ENCODE measurements at places on chromosomes 6 and 20.

DNA sequence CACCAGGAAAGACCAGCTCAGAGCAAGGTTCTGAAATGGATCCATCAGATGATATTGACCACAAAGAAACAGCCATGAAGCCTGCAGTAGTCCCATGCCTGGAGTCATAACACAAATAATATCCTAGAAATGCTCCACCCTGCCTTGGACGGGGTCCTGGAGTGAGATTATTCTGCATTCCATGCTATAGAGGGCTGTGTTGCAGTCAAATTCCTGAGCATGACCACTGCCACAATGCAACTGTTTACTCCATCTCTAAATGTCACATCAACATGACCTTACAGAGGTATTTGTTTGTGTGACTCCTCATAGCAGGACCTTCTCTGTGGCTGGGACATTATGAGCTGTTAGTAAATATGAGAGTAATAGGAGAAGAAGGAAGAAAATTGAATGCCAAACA, 257.5 kb upstream of the TCF21 start:
- no peak for DNase-seq

DNA sequence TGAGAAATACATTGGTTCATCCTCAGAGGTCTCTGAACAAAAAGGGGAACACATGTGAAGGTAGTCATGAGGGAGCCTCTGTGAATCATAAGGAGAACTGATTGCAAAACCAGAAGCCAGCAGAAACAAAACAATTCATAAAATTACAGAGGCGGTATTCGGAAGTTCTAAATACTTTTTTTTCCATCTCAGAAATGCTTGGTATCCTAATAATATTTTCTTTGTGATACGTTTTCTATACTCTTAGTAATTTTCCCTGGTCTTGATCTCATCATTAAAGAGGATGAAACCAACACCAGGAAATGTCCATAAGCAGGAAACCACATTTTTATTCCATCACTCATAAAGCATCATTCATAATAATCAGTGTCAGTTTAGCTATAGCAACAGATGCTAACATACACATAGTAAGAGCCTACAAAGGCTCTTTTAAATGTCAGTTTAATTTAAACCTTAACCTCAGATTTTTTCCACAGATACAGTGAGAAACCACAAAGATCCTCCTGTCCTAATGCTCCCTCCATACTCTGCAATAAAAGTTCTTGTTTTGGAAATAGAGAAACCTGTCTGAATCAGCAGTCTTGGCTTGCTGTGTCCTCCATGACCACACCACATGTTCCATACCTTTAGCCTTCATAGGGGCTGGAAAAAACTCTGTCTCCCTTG, 29.2 kb downstream of the SGK1 start:
- DNase-seq = no peak

DNA sequence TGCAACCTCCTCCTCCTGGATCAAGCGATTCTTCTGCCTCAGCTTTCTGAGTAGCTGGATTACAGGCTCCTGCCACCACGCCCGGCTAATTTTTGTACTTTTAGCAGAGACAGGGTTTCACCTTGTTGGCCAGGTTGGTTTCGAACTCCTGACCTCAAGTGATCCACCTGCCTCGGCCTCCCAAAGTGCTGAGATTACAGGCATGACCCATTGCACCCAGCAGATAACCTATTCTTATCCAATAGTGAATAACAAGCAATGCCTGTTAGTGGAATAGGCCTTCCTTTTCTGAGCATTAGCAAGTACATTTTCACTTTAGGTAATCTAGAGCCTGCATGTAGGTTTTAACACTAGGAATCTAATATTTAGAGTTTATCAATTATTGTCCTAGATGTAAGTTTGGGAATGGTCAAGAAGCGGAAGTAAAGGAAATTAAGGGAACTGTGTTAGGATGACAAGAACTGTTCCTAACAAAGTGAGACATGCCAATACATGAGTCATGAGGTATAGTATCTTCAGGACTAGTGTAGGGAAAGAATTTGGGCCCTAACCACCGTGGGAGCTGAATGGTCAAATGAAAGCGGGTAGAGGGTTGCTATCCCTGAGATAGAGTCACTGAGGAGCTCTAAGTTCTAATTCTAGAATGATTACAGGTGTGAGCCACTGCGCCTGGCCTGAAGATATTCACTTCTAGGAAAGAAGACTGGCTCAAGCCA, 15.0 kb downstream of the BLTP3A start:
- no peak for DNase-seq

DNA sequence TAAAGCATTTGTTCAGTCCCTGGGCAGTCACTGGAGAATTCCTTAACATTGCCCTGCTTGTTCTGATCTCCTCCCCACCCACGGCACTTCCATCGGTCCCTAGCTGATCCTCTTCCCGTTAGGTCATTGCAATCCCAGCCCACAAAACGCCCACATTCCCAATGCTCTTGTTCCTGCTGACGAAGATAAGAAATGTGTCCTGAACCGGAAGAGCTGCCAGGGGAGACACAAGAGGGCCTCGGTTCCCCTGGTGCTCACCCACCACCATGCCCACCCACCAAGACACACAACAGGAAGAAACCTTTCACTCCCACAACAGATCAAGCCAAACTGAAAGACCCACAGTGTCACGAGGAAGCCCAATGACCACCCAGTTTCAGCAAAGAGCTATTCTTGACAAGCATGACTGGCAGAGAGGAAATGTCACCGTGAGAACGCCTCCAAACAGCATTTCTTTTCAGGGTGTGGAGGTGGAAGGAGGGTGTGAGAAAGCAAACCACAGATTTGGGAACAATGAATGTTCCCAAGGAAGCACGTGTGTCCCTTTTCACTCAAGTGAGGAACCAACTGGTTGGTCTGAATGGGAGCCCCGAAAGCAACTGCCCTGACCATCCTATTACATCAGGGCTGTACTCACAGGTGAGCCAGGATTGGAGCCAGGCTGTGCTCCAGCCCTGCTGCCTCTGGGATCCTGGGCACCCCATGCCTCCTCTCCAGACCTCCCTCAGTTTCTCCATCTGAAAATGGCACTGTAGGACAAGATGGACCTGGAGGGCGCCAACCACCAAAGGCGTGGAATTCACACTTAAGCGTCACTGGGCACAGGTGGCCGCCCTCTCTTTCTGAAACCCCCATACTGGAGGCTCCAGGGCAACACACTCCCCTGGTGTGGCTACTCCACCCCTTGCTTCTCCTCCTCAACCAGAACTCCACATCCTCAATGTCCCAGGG, 97.5 kb downstream of the ZMYND8 start:
- DNase-seq = no peak

DNA sequence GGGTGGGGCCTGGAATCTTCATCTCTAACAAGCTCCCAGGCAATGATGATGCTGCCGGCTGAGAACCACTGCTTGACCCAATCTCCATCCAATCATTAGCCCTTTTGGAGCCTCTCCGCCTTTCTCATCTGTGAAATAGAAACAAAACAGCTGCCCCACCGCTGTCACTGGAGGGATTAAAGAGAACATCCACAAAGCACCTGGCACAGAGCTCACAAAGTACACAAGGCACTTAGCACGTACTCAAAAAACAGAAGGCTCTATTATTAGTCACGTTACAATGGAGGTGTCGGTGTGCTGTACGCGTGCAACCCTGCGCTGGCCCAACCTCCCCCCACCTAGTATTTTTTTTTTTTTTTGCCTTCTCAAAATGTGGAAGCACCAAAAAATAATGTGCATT, 213.5 kb upstream of the ARID1B start:
- no peak for DNase-seq

Measured in esophagus muscularis mucosa (tissue), 4 donors.